Endodermal cell (in vitro differentiated cells): ENCODE measurements at places on chromosomes 2 and 18. TPM values are rescaled to one million over a fixed set of nuclear protein-coding genes. Genes with fewer than 3 reads are reported as not detected.

DNA sequence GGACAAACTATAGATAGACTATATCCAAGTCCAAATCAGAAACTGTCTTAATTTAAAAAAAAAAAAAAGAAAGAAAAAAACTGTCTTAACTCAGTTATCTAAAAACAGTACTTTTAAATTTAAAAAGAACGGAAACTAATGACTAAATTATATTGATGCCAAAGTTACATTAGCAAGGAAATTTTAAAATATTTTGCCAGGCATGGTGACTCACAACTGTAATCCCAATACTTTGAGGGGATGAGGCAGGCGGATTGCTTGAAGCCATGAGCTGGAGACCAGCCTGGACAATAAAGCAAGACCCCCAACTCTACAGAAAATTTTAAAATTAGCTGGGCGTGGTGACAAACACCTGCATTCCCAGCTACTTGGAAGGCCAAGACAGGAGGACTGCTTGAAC is 30.9 kb downstream of the MEMO1 start:
- DNase-seq: no peak

- DNase-seq: no peak
Observed at GRCh38 chr2:73087311-73087710, 15.8 kb upstream of the SFXN5 start.

ASPRV1 gene
- 0.80 to 1.0 TPM (median 0.91 TPM) in 3 replicates for total RNA-seq

C2orf81 gene
- total RNA-seq: 4.8 to 10.9 TPM (median 7.6 TPM) in 3 replicates

SIGLEC15 gene
- total RNA-seq: not detected in 2 replicates

DNA sequence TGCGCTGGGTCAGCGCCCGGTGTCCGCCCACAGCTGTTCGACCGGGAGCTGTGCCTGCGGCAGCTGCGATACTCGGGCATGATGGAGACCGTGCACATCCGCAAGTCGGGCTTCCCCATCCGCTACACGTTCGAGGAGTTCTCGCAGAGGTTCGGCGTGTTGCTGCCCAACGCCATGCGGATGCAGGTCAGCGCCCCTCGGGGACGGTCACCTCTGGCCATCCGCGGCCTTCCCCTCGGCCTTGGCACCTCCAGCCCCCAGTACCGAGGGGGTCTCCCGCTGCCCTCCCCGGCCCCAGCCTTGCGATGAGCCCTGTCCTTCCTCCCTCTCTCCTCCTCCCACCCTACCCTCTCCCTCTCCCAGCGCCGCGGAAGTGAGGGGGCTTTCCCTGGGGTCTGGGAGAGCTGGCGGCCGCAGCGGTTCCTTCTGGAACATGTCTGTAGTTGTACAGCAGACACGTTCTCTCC is 53.2 kb upstream of the GPR17 start:
- peak; percentile 41 for DNase-seq

CD8B2 gene
- not detected in 2 replicates for total RNA-seq

GRCh38 chr18:9535430-9535991 is 60.2 kb downstream of the RALBP1 start:
- DNase-seq: no peak

DNA sequence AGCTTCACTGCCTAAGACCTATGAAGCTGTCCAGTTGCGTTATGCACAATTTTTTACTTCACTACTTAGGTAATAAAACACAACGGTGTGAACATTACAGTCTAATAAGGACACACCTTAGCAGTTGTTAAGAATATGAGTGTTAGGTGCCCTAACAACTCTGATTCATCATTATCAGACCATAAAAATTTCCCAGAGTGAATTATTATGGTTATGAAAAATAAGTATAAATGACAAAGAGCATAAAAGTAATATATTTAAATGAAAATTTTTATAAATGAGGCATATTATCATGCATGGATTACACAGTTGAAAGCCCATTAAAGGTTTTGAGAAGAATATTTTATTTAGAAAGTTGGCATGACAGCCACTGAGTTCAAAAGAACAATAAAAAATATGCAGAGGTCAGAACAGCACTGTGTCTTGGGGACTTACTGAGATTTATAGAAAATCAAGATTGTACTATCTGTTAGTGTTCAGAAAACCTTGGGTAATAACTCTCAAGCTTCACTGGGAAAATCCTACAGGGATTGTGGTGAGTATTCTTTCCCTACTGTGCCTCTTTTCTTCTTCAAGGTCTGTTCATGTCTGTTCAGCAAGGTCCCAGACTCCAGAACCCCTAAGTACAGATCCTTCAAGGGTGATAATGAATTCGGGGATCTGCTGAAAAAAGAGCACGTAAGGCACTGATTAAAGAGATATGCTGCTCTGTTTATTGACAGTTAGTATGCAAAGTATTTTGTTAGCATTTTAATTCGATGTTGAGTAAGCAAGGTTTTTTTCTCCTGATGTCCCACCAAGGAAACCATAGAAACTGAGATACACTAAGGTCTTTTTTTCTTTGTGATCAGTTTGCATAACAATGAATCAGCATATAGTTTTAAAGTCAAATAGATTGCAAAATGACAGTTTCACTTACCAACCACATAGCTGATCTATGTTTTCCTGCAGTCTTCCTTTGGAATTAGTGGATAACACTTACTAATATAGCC is 250.0 kb downstream of the DSEL start:
- DNase-seq: no peak

HOXD12 gene
- total RNA-seq: not detected in 2 replicates

DNA sequence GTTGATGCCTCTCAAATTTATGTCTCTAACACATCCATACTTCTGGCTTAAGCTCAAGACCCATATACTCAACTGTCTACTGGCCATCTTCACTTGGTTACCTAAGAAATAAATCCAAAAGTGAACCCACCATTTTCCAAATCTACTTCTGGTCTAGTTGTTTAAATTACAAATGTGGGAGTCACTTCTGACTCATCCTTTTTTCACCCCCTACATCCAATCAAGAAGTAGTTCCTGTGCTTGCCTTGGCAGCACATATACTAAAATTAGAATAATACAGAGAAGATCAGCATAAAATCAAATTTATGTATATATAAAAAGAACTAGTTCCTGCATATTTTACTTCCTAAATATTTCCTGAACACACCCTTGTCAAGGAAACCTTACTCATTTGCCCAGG is 53.6 kb downstream of the STRN start:
- no peak for DNase-seq

LYG2 gene
- total RNA-seq: not detected in 2 replicates

GRCh38 chr2:38376346-38377049 is 575 bp downstream of the ATL2 start:
- DNase-seq: peak; percentile 83

KCNK3 gene
- not detected in 3 replicates for total RNA-seq

- no peak for DNase-seq
Observed at GRCh38 chr2:192165842-192166241, 28.9 kb downstream of the TMEFF2 start.
